ENCODE measurements at places on chromosomes 5 and 9.
A peak's percentile ranks its signal among the peaks of the same experiment; 100 is the strongest.

DNA sequence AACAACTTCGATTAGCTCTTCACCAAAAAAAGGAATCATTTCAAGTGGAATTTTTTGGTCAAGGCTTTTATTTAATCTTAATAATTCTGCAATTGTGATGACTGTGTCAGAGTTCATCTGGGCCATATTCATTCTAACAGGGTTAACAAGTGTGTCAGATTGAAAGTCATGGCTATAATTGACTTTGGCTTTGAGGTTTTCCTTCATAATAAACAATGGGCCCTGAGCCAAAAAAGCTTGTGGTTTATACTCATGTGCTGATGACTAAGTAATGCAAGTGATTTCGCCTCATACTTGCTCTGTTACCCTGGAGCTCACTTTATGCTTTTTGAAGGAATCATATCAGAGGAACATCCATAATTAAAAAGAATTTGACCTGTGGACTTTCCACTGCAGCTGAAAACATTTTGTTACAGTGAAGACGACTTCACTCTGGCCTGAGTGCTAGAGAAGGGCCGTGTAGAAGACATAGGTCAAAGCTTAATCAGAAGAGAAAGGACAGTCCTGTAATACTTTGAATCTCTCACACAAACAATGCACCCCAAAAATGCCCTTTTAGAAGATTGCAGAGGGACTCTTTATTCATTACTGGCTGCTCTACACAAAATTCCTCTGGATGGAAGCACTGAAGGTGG lies 101.7 kb downstream of the GDNF start:
- DNase-seq: peak; percentile 60

DNA sequence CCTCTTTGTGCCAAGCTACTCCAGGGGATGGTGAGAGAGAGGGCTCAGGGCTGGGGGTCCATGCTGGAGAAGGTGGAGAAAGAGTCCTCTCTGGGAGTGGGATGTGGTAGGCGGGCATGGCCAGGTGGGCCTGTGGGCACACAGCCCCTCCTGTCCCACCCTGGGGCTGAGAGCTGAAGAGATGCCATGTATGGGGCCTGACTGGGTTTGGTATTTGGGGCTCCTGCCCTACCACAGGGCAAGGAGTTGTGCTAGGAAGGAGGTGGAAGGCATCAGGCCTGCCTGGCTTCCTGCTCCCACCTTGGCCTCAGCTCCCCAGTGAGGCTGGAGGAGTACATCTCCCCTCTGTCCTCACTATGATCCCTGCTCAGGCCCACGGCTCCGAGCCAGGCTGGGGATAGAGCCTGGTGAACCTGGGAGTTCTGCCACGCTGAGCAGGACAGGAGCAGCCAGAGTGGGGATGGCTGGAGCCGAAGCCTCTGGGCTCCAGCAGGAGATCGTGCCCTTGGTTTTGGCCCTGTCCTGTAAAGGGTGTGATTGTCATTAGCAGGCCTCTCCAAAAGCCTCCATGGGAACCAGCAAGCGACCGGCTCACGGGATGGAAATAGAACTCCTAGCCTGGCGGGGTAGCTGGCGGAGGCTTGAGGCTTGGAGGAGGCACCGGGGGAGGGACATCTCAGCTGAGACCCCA lies 75.5 kb downstream of the CACNA1B start:
- DNase-seq: no peak

DNA sequence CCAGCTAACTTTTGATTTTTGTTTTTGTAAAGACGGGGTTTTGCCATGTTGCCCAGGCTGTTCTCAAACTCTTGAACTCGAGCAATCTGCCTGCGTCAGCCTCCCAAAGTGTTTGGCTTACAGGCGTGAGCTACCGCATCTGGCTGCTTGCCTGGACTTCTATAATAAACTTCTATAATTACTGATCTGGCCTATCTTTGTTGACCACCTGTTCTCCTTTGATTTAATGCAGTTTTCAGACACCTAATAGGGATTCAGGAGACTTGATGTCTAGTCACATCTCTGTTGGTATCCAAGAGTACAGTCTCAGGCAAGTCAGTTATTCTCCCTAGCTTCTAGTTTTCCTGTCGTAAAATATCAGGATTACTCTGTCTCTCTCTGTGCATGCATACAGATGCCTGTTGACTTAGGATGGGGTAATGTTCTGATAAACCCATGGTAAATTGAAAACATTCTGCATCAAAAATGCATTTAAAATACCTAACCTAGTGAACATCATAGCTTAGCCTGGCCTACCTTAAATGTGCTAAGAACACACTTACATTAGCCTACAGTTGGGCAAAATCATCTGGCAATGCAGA lies 51.5 kb upstream of the NR3C1 start:
- no peak for DNase-seq

- peak; percentile 70 for DNase-seq
Measured at GRCh38 chr5:83377131-83377865, 94.2 kb upstream of the VCAN start.

DNA sequence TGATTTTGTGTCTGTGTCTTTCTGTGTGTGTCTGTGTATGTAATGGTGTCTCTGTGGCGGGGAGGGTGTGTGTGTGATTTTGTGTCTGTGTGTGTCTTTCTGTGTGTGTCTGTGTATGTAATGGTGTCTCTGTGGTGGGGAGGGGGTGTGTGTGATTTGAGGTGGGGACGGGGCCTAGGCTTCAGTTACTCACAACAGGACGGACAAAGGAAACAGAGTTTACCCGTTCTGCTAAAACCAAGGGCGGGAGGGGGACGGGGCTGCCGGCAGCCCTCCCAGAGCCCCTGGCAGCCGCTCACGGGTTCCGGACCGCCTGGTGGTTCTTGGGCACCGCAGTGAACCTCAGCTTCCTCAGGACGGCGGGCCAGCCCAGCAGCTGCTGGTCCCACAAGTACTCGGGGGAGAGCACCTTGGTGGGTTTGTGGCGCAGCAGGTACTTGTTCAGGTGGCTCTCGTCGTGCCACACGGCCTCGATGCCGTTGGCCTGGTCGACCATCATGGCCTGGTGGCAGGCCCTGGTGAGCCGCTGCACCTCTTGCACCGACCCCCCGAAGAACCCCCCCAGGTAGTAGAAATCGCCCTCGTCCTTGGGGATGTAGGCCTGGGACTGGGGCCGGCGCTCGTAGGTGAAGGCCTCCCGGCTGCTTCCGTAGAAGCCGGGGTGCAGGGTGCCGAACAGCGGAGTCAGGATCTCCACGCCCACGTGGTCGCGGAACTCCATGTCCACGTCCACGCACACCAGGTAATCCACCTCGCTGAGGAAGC lies 19.4 kb downstream of the ABO start:
- DNase-seq: no peak

DNA sequence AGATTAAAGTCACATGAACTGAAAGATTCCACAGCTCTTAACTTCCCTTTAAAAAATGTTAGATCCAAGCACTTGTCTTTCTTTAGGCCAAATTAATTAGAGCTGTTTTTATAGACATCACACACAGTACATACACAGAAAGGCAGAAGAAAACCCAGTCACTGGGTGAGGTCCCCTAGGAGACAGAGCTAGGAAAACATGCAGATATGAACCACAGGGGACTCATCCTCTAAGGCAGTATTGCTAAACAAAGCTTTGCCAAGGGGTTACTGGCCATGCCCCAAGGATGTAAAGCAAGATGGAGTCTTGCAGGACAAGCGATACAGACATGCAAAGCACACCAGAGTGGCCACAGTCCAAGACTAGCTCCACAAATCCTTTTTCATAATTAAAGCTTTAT lies 227.0 kb downstream of the SEMA6A start:
- no peak for DNase-seq

GRCh38 chr9:137277329-137278041 lies at the start of gene TOR4A:
Gene TOR4A, plus strand, starts transcription at chr9:137277726. Its CDS starts 964 bp downstream, at chr9:137278690.
- peak; percentile 95 for DNase-seq
